Karpas-422 (cell line): ENCODE measurements at places on chromosomes 16 and 17.

DNA sequence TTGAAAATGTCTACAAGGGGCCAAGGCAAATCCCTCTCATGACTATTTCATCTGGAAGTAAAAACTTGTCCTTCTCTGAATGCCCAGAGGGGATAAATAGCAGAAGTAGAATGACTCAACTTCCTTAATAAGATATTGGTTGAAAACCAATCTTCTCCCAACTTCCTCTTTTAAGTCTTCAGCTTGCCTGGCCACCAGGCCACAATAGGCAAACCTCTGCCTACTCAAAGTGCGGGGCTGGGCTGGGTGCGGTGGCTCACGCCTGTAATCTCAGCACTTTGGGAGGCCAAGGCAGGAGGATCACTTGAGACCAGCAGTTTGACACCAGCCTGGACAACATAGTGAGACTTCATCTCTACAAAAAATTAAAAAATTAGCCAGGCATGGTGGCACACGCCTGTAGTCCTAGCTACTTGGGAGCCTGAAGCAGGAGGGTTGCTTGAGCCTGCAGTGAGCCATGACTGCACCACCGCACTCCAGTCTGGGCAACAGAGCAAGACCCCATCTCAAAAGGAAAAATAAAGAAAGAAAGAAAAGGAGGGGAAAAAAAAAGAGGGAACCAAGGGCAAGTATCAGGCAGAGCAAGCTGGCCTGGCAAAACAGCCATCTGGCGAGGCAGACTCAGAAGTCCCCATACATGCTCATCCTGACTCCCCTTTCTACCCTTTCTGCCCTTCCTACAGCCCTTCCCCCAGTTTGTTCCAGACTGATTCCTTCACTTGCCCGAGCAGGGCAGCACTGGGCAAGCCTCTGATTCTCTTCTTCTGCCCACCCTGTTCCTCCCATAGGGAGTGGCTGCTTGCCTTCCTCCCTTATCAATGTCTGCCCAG, 20.6 kb downstream of the MAP3K14 start:
- DNase-seq, result peak; percentile 93

GRCh38 chr16:86092586-86093480, 193.9 kb downstream of the IRF8 start:
- DNase-seq, result no peak

DNA sequence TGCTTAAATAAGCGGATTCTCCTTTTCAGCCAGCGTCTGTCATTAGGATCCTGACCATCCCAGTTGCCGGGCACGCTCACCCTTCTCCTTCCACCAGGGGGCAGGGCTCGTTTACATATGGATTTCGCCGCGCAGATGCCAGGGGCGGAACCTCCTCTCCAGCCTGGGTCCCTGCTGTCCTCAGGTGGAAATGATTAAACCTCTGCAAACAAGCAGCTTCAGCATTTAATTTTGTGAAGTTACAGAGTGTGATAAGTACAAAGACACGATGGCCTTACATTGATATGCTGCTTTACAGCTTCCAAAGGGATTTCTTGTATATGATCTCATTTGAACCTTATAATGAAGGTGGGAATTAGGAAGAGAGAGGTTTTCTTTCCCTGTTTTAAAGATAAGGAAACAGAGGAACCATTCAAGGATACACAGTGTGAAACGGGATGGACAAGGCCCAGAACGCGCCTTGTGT, 3.9 kb upstream of the KRT28 start:
- peak; percentile 90 for DNase-seq

GRCh38 chr16:9160551-9160911, 69.1 kb downstream of the HAPSTR1 start:
- DNase-seq, result no peak
